ENCODE measurements at places on chromosomes 16 and 17.

GRCh38 chr17:32226886-32227285, 38.7 kb upstream of the RHBDL3 start:
- DNase-seq = no peak

- DNase-seq = no peak
Measured at GRCh38 chr16:25121824-25122600, 10.5 kb downstream of the LCMT1 start.

DNA sequence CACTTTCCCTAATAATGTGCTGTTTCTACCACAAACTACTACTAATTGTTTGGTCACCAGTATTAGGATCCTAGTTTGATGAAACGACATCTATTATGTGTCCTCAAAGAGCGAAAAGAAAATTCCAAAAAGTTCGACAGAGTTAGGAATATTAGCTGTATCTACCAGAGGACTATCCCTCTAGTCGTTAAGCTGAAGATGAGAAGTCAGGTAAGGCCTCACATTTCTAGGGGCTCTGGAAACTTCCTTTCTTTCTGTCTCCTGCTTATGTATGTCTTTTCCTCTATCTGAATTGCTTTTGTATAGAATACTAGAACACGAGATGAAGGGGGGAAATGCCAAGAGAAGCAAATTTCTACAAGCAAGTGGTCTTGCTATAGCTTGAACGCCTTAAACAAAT, 1.6 kb downstream of the GLG1 start:
- DNase-seq = no peak

DNA sequence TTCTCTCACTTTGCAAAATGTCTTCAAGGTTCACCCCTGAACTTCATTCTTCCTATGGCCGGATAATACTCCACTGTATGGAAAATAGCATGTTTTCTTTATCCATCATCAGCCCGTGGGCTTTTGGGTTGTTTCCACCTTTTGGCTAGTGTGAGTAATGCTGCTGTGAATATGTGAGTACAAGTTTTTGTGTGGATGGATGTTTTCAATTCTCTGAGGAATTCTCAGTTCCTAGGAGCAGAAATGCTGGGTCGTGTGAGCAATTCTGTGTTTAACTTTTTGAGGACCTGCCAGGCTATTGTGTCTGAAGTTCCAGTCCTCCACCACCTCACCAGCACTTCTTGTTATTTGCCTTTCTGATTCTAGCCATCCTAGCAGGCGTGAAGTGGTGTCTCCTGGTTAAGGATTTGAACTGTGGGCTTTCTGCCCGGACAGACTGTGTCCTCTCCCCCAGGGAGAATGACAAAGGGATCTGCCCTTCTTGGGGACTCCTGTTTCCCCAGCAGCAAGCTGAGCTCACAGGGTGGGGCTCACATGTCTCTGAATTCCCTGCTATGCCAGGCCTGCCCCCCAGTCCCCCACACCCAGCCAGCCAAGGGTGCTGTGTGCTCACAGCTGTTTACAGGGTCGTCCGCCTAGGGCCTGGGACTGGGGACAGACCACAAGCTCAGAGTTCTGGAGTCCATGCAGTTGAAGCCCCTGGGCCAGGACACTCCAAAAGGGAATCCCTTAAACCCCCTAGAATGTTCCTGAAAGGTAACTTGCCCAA, 92.2 kb upstream of the CIBAR2 start:
- no peak for DNase-seq

DNA sequence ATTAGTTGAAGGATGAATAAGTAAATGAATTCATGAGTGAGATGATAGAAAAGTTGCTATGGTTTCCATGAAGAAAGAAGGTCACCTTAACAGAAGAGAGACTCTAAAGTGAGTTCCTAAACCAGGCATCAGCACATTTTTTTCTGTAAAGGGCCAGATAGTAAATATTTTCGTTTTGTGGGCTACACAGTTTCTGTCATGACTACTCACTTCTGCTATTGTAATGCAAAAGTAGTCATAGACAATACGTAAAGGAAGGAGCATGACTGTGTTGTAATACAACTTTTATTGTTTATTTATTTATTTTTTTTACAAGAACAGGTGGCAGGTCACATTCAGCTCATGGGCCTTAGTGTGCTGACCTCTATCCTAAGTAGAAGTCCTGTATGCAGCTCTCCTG, 426.1 kb upstream of the DYNLRB2 start:
- no peak for DNase-seq

- peak; percentile 68 for DNase-seq
Measured at GRCh38 chr17:74744714-74745547, 3.5 kb upstream of the NHERF1 start.

- DNase-seq = no peak
Measured at GRCh38 chr17:9254841-9255240, 233.5 kb downstream of the NTN1 start.

- DNase-seq = no peak
Measured at GRCh38 chr17:60819447-60820130, 141.9 kb downstream of the BCAS3 start.

GRCh38 chr17:64170286-64170685, 40.3 kb upstream of the ERN1 start:
- DNase-seq = no peak

- DNase-seq = no peak
Measured at GRCh38 chr17:39069114-39069756, 82.2 kb downstream of the PLXDC1 start.

DNA sequence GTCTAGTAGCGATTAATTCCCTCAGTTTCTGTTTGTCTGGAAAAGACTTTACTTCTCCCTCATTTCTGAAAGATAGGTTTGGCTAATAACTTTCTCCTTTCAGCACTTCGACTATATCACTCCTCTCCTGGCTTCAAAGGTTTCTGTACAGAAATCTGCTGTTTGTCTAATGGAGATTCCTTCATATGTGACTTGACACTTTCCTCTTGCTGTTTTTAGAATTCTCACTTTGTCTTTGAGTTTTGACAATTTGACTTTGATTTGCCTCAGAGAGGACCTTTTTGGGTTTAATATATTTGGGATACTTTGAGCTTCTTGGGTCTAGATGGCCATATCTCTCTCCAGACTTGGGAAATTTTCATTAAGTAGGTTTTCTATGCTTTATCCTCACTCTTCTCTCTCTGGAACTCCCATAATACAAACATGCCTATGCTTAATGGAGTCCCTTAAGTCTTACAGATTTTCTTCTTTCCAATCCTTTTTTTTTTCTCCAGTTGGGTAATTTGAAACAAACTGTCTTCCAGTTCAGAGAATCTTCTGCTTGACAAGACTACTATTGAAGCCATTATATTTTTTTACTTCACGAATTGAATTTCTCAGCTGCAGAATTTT, 7.8 kb upstream of the PRSS21 start:
- DNase-seq = no peak

GRCh38 chr16:17324451-17324850, 146.3 kb downstream of the XYLT1 start:
- no peak for DNase-seq

GRCh38 chr16:82344157-82344556, 174.1 kb upstream of the MPHOSPH6 start:
- no peak for DNase-seq

DNA sequence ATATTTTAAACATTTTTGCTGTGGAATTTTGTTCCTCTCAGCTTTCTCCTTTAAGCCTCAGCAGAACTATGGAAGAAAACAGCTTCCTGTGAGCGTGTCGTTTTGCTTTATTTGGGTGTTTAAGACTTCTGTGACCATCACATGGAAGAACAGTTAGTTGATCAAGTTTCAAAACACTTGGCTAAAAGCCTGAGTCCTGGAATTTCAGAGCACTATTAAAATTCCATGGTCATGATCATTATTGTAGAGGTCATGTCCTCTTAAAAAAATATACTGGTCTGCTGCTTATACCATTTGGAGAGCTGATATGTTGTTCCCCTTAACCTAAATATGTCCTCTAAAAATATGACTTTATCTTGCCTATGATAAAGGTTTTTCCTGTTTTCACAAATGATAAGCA, 12.6 kb upstream of the CDR2 start:
- DNase-seq = no peak

All from stimulated activated CD8-positive, alpha-beta memory T cell treated with anti-CD3 and anti-CD28 coated beads, Interleukin-2, amount 100 ng/mL, for 1 hour (primary cell).